ENCODE measurements at places on chromosomes 5 and 9. TPM values are rescaled to one million over a fixed set of nuclear protein-coding genes. Genes with fewer than 3 reads are reported as not detected.
A peak's percentile ranks its signal among the peaks of the same experiment; 100 is the strongest.

PTGER4 gene
- total RNA-seq: 28.4 TPM

RELL2 gene
- 6.3 TPM for total RNA-seq

- DNase-seq: no peak
Observed at GRCh38 chr5:68344447-68345111, 129.0 kb downstream of the PIK3R1 start.

DNA sequence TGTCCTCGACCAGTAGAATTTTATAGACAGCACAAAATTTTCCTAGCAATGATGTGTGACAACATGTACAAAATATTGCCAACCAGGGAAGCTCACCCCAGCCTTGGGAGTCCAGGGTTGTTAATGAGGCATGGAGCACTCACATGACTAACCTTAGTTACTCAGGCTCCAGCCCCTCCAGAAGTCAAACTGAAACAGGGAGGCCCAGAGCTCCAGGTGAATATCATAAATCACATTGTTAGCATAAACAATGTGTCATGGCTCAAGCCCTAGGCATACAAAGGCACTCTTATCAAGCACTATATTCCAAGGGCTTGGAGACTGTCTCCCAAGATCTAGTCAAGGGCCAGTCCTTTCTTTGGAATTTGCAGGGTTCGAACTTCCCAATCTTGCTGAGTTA is 44.4 kb downstream of the TNFAIP8 start:
- DNase-seq: no peak

- peak; percentile 89 for DNase-seq
Observed at GRCh38 chr5:38845526-38846378, at the start of gene OSMR. Gene OSMR (plus strand): TSS chr5:38846012. CDS start chr5:38869045, 23,033 bp downstream.

GRCh38 chr5:67221487-67222242 is 25.1 kb upstream of the CD180 start:
- DNase-seq: no peak

GRCh38 chr9:109859447-109859846 is 79.4 kb downstream of the PALM2AKAP2 start:
- DNase-seq: no peak

GRCh38 chr9:136562746-136563495 is 17.1 kb upstream of the NOTCH1 start:
- no peak for DNase-seq

- no peak for DNase-seq
Observed at GRCh38 chr9:122212473-122213004, 16.2 kb downstream of the LHX6 start.

- DNase-seq: no peak
Observed at GRCh38 chr9:20437476-20437875, 184.8 kb downstream of the MLLT3 start.

GRCh38 chr5:146529984-146530383 is 14.0 kb upstream of the GPR151 start:
- DNase-seq: no peak

GRCh38 chr5:142065273-142065672 is 43.3 kb upstream of the NDFIP1 start:
- no peak for DNase-seq

GRCh38 chr9:121620777-121621449 is 30.5 kb upstream of the DAB2IP start:
- no peak for DNase-seq

DNA sequence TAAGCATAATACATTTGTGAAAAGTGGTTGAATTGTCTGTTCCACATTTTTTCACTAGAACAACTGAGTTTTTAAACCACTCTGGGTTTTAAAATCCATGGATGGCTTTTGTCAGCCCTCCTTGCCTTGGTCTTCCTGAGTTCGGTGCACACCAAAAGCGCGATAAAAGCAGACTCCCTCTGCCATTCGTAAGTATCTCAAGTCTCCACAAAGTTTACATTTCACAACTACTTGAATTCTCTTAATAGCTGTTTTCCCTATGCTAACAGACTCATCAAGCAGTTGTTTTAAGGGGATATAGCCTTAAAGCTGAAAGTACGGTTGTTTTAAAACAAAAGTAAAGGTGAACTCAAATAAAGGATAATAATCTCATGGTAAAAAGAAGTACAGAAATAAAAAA is 52.9 kb downstream of the GLIS3 start:
- no peak for DNase-seq
